ENCODE measurements at places on chromosomes 2 and 18. TPM values are rescaled to one million over a fixed set of nuclear protein-coding genes. Genes with fewer than 3 reads are reported as not detected.

HOXD10 gene
- 5.1 TPM for total RNA-seq

HOXD12 gene
- total RNA-seq = not detected

PPP3R1 gene
- total RNA-seq = 33.7 TPM

G6PC2 gene
- total RNA-seq = not detected

APLF gene
- 6.5 TPM for total RNA-seq

KLF7 gene
- 58.7 TPM for total RNA-seq

Measured in kidney epithelial cell (primary cell).